ENCODE measurements at places on chromosomes 7 and 10. TPM values are rescaled to one million over a fixed set of nuclear protein-coding genes. Genes with fewer than 3 reads are reported as not detected.

DNA sequence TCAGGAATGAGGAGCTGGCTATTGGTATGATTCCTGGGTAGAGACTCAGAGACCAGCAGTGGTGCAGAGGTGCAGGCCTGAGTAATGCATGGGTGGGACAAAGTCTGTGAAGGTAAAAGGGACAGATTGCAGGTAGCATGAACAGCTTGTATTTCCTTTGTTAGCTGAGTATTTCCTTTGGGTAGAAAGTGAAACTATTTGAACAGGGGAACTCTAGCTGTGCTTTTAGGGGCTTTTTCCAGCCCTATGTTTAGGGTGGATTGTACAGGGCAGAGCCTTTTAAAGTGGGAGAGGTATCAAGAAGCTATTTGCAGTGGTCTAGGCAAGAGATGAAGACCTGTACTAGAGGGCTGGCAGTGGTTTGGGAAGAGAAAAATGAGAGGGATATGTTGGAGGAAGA, 739.9 kb downstream of the REEP3 start:
- no peaks in the 10 kb centered on the region for H3K4me1 ChIP-seq
- no peak overlapping the region for H3K27ac ChIP-seq
- no peak for DNase-seq
- H3K4me3 ChIP-seq, result no peak overlapping the region
- no peaks in the 10 kb centered on the region for H3K36me3 ChIP-seq
- no peaks in the 10 kb centered on the region for H3K27me3 ChIP-seq

GRCh38 chr10:46250481-46250880, 36.3 kb upstream of the ANTXRL start:
- H3K4me3 ChIP-seq, result no peak overlapping the region
- H3K36me3 ChIP-seq, result no peaks in the 10 kb centered on the region
- peaks cover 28% of the 10 kb centered on the region for H3K4me1 ChIP-seq

DNA sequence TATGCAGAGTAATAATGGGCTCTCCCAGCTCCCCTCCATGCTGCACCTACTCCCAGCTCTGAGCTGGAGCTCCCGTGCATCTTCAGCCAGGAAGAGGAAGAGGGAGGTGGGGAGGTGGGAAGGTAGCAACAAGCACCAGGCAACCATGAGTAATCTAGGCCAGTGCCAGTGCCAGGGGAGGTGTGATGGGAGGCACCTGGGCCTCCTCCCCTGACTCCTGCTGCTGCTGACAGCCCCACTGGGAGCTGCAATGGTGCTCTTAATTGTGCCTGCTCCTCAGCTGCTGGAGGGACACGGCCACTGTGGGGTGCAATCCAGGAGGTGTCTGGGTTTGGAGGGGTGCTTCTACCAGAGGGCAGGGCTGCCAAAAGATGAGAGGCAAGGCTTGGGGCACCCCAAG, 243.0 kb downstream of the PLXNA4 start:
- H3K27ac ChIP-seq, result no peak overlapping the region
- H3K4me1 ChIP-seq, result peaks cover 21% of the 10 kb centered on the region
- H3K36me3 ChIP-seq, result no peaks in the 10 kb centered on the region
- H3K27me3 ChIP-seq, result no peaks in the 10 kb centered on the region

DNA sequence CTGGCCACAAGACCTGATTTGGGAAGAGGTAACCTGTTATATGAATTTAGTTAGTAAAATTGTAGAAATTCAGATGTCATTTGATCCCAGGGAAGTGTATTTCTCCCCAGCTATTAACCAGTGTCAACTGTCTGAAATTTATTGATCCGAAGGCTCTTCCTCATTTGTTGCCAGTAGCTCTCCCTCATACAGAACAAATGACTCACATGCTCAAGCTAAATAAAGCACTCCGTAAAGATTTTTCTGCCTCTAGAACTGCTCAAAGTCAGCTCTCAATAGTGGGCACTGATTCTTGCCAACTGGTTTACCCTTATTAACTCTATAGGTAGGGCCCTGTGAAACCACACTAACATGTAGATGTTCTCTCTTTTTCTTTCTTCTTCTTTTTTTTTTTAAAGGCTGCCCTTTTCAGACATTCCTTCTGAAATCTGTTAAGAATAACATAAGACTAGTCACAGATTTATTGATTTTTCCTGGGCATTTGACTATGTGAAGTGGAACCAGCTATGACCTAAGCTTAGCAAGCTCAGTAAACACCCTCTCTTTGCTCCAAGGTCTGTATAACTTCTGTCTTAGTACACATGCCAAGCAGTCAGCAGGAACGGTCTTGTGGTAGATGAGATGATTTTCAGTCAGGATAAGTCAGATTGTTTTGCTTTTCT, 21.8 kb downstream of the RPA3 start:
- no peak for DNase-seq
- peak overlapping the region; percentile 73 for H3K27ac ChIP-seq
- peak overlapping the region; percentile 23 for H3K4me3 ChIP-seq
- peaks cover 62% of the 10 kb centered on the region for H3K4me1 ChIP-seq
- no peaks in the 10 kb centered on the region for H3K36me3 ChIP-seq

- no peak for DNase-seq
- no peaks in the 10 kb centered on the region for H3K36me3 ChIP-seq
- H3K27ac ChIP-seq, result no peak overlapping the region
- no peaks in the 10 kb centered on the region for H3K27me3 ChIP-seq
- H3K4me1 ChIP-seq, result no peaks in the 10 kb centered on the region
- H3K4me3 ChIP-seq, result no peak overlapping the region
Measured at GRCh38 chr10:55929291-55929690, 431.8 kb downstream of the ZWINT start.

DNA sequence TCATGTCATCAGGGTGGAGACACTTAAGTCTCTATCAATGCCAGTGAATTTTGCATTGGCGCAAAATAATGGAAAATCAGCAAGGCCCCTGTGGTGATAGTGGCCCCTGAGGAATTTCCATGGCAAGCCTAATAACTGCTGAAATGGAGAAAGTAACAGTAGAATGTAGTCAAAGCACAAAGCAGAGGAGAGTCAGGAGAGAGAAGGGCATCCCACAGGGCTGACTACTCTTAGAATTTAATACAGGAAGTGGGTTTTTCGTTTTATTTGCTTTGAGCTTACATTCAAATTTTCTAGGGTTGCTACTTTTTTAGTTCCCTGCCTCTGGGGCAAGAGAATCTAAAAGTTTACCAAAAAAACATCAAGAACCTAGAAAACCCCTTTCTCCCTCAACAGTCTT, 39.0 kb downstream of the BZW2 start:
- H3K4me1 ChIP-seq, result no peaks in the 10 kb centered on the region
- H3K27me3 ChIP-seq, result no peaks in the 10 kb centered on the region
- H3K36me3 ChIP-seq, result peaks cover 8% of the 10 kb centered on the region
- H3K27ac ChIP-seq, result no peak overlapping the region
- no peak for DNase-seq
- no peak overlapping the region for H3K4me3 ChIP-seq

DNA sequence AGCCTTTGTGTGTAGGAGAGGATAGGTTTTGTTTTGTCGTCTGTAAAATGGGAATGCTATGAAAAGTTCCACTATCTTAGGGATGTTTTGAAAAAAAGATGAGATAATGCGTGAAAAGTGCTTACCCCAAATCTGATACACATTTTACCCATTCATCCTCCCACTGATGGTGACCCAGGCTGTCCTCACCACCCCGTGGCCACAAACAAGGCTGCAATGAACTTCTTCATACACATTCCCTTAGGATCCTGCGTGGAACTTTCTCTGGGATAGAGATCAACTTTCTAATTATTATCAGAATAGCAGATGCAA, 399 bp upstream of the OGDHL start:
- H3K27ac ChIP-seq, result no peak overlapping the region
- no peak for DNase-seq
- H3K36me3 ChIP-seq, result no peaks in the 10 kb centered on the region
- no peaks in the 10 kb centered on the region for H3K27me3 ChIP-seq
- peaks cover 8% of the 10 kb centered on the region for H3K4me1 ChIP-seq
- H3K4me3 ChIP-seq, result peak overlapping the region; percentile 67

- no peaks in the 10 kb centered on the region for H3K27me3 ChIP-seq
- H3K27ac ChIP-seq, result no peak overlapping the region
- no peaks in the 10 kb centered on the region for H3K4me1 ChIP-seq
- no peak for DNase-seq
- H3K36me3 ChIP-seq, result no peaks in the 10 kb centered on the region
- no peak overlapping the region for H3K4me3 ChIP-seq
Measured at GRCh38 chr7:149683181-149683580, 90.2 kb downstream of the ZNF467 start.

GRCh38 chr10:43861966-43862751, 213.5 kb upstream of the ZNF32 start:
- no peaks in the 10 kb centered on the region for H3K27me3 ChIP-seq
- peak overlapping the region; percentile 86 for H3K27ac ChIP-seq
- peaks cover 50% of the 10 kb centered on the region for H3K4me1 ChIP-seq

- DNase-seq, result no peak
- H3K36me3 ChIP-seq, result no peaks in the 10 kb centered on the region
- no peaks in the 10 kb centered on the region for H3K4me1 ChIP-seq
- H3K4me3 ChIP-seq, result no peak overlapping the region
Measured at GRCh38 chr7:142482891-142483658, 225.2 kb upstream of the PRSS58 start.

DNA sequence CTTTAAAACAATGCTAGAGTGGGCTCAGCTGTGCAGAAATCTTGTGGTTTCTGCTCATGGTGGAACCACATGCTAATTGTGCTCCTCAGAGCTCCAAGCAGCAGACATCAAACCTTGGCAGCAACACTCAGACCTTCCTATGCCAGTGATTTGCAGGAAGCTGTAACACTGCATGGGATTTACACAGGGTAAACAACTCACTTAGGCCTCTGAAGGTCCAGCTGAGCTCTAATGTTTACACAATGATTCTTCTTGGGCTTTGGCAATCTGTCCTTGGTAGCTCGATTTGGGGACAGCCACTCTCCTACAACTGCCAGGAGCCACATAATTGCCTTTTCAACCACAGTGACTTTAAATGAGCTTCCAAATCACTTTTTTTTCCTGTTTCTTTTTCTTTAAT, 97.7 kb upstream of the PDLIM1 start:
- DNase-seq, result no peak
- H3K27me3 ChIP-seq, result no peaks in the 10 kb centered on the region
- peaks cover 30% of the 10 kb centered on the region for H3K36me3 ChIP-seq
- no peak overlapping the region for H3K4me3 ChIP-seq
- H3K27ac ChIP-seq, result peak overlapping the region; percentile 87
- peaks cover 71% of the 10 kb centered on the region for H3K4me1 ChIP-seq

- no peak overlapping the region for H3K27ac ChIP-seq
- no peaks in the 10 kb centered on the region for H3K27me3 ChIP-seq
- peaks cover 5% of the 10 kb centered on the region for H3K4me1 ChIP-seq
- H3K36me3 ChIP-seq, result no peaks in the 10 kb centered on the region
- no peak for DNase-seq
Measured at GRCh38 chr7:148620749-148621359, 30.3 kb downstream of the C7orf33 start.

DNA sequence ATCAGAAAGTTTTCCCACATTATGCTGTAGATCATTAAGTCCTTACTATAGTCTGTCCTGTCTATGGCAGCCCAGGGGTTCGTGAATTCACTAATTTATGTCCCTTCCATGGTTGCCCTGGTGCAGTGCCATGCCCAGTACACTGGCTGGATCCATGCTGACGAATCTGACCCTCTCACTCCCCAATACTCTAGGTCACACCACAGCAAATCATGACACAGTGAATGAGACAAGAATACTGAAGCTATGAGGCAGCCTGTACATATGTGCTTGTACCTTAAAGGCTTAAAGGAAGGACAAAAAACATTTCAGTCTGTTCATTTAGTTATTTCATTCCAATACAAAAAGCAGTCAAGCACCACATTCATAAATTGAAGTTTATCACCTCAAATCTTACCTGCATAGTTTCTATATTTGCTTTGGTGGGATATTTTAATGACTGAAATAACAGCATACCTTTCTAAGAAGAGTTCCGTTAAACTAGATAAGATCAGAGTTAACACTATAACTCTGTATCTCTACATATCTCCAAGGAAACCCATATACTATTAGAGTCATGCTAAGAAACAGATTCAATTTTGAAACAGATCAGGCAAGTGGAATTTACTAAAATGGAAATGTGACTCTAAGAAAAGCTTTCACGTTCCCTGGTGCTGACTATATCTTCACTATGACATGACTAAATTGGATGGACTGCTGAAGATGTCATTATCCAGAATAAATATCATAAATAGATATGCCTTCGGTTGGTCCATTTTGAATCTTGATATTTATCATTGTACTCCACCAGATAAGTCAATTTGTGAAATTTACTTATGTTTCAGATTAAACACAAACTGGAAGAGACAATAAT, 36.7 kb downstream of the OSBPL3 start:
- no peak overlapping the region for H3K4me3 ChIP-seq
- H3K36me3 ChIP-seq, result no peaks in the 10 kb centered on the region
- H3K27ac ChIP-seq, result no peak overlapping the region
- no peaks in the 10 kb centered on the region for H3K27me3 ChIP-seq

DNA sequence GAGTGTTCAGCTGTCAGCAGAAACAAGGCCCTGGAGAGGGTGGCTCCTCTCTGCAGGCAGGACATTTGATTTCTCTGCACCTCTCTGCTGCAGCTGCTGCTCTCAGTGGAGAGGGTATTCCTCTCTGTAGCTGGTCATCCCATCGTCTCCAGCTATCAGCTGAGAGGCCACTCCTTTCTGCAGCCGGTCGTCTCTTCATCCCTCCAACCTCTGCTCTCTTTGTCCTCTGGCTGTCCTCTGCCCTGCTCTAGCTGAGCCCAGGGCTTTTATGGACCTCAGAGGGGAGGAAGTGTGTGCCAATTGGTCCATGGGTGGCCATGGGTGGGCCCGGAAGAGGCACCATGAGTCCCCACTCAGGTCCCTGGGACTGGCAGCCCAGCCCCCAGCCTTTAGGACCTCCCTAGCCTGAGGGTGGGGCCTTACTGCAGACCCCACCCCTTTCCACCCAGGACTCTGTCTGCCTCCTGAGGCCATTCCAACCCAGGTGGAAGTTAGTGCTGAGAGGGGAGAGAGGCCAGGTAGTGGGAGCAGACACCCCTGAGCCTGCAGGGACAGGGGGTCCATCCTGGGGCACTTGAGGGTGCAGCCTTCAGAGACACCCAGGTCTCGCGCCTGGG, 26.2 kb upstream of the CDCA7L start:
- no peaks in the 10 kb centered on the region for H3K27me3 ChIP-seq
- H3K36me3 ChIP-seq, result no peaks in the 10 kb centered on the region
- no peak for DNase-seq
- H3K4me3 ChIP-seq, result no peak overlapping the region
- H3K4me1 ChIP-seq, result no peaks in the 10 kb centered on the region
- H3K27ac ChIP-seq, result no peak overlapping the region

GRCh38 chr7:141511316-141511675, 39.9 kb upstream of the AGK start:
- no peak for DNase-seq
- no peak overlapping the region for H3K27ac ChIP-seq
- H3K36me3 ChIP-seq, result no peaks in the 10 kb centered on the region
- H3K4me1 ChIP-seq, result no peaks in the 10 kb centered on the region

- no peaks in the 10 kb centered on the region for H3K36me3 ChIP-seq
- no peaks in the 10 kb centered on the region for H3K4me1 ChIP-seq
- no peak overlapping the region for H3K27ac ChIP-seq
- H3K27me3 ChIP-seq, result no peaks in the 10 kb centered on the region
Measured at GRCh38 chr7:111846898-111847297, 284.6 kb upstream of the IMMP2L start.

Gene ANKRD61
- total RNA-seq, result not detected

Gene NUDT13
- total RNA-seq, result 0.68 TPM

Gene AKR1C4
- total RNA-seq, result not detected

Gene BUD23
- total RNA-seq, result 36.9 TPM

Gene TWIST1
- 26.0 TPM for total RNA-seq

Gene IL6
- 15.7 TPM for total RNA-seq

Gene CALML5
- total RNA-seq, result 3.7 TPM

Gene PITX3
- not detected for total RNA-seq

Gene GIMAP6
- total RNA-seq, result 41.1 TPM

Gene AKR1D1
- not detected for total RNA-seq

Gene PLEKHA8
- total RNA-seq, result 10.0 TPM

Gene NFE2L3
- total RNA-seq, result 2.8 TPM

Gene CD36
- total RNA-seq, result 94.8 TPM
